ENCODE measurements at places on chromosomes 4 and X.

DNA sequence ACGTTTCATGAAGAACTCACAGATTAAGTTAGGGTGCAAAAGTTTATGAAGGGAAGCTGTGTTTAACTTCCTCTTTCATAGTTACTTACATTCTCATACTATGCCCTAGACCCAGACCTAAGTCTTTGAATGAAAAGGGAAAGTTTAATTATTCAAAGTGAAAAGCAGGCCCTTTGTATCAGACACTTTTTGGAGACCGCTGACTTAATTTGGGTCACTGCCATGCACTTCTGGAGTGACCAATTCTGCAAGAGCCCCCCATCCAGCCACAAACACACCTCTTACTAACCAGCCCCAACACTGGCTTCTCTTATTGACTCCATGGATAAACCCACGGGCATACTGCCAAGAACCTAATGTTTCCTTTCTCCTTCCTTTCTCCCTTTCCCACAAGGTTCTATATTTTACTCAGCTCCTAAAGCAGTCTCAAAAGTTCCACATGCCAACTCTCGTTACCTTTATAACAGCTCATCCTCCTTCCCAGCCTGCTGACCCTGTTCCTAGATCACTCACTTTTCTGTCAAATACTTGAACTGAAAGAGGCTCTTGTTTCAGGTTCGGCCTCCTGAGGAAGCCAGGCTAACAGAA lies 34.5 kb downstream of the ABCE1 start:
- peak; percentile 49 for DNase-seq

DNA sequence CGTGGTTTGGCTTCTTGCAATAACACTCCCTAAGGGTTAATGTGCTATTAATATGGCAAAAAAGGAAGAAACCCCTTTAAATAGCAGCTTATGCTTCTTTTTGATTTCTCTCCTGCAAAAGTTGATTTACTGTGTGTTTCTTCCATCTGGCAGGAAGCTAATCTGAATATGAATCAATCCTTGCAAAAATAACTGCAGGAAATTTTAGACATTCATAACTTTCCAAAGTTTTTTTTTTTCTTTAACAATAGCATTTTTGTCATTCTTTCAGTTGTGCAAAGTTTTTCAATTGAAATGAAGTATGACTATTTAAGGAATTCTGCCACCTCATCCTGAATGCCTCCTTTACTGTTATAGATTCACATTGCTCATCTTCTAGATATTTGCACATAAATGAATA lies 115.6 kb downstream of the SPANXA1 start:
- no peak for DNase-seq

- no peak for DNase-seq
Measured at GRCh38 chrX:20212486-20213089, 54.1 kb downstream of the RPS6KA3 start.

GRCh38 chr4:145904413-145905177 lies 34.0 kb downstream of the ZNF827 start:
- no peak for DNase-seq

DNA sequence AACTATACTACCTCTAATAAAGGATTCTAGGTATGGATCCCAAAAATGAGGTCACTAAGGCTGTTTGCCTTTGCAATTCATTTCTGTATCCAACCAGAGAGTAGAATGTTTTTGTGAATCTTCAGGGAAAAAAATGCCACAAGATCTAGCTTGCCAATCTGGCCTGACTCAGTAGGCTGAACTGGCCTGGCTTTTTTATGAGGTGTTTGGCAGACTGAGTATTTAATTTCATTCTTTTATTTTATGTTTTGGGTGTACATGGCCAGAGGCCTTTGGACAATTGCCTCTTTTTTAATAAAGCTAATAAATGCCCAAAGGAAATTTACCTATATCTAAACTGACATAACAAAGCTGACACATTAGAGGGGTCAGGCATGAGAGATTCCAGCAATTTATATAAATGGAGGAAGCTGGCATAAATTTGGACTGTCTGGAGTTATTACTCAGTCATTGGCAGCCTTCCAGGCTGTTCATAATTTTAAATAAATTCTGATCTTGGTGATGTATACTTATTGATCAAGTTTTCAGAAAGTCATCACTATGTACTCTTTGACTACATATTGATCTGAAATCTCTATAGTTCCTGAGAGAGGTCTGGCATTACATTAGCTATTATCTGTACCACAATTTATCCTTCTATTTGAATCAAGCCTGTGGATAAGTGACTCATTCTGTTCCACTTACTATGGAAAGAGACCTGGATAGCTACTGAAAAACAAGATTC lies 376.4 kb upstream of the NOCT start:
- no peak for DNase-seq

DNA sequence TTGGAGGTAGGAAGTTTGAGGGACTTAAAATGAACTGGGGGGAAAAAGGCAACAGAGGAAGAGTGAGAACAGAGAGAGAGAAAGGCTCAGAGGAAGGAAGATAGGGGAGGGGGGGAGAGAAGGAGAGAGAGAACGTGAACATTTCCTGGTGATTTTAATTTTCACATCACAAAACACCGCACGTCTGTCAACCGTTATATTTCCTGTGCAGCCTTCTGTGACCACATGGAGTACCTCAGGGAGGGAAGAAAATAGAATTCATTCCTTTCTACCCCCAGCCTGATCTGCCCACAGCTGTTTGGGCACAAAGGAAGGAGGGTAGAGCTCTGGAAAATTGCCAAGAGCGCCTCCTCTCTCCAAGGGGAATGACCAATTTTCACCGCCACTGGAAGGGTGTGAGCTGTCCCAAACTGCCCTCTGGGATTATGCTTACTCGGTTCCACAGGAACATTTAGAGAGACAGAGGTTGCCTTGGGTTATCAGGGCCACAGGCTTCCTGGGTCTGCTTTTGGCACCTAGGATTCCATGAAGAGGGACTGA lies 135.7 kb upstream of the MAMLD1 start:
- no peak for DNase-seq

GRCh38 chr4:135274416-135274815 lies 1072.8 kb upstream of the PABPC4L start:
- DNase-seq = no peak
